Activated T-cell treated with anti-CD3 and anti-CD28 coated beads for 1 hour (primary cell): ENCODE measurements at places on chromosomes 12 and 14.

- no peak for DNase-seq
Measured at GRCh38 chr14:50936882-50937281, 7.4 kb downstream of the PYGL start.

GRCh38 chr14:93683226-93683625, 105.1 kb downstream of the PRIMA1 start:
- DNase-seq = no peak

- DNase-seq = no peak
Measured at GRCh38 chr12:43480591-43480990, 71.4 kb downstream of the ADAMTS20 start.

GRCh38 chr14:68507544-68508081, 285.3 kb downstream of the ZFP36L1 start:
- DNase-seq = peak; percentile 27
